Activated CD4-positive, alpha-beta T cell treated with anti-CD3 and anti-CD28 coated beads for 36 hours (primary cell): ENCODE measurements at places on chromosomes 7 and 10. TPM values are rescaled to one million over a fixed set of nuclear protein-coding genes. Genes with fewer than 3 reads are reported as not detected.
A peak's percentile ranks its signal among the peaks of the same experiment; 100 is the strongest.

Gene SRGN
- total RNA-seq: 400 TPM

Gene PNLIP
- total RNA-seq: not detected

Gene ASAH2
- total RNA-seq: 0.05 TPM

Gene SAMD8
- total RNA-seq: 20.5 TPM

GRCh38 chr10:70191972-70192305 lies 21.6 kb upstream of the SAR1A start:
- H3K27me3 ChIP-seq: no peaks in the 10 kb centered on the region
- H3K27ac ChIP-seq: no peak overlapping the region
- no peak overlapping the region for H3K4me3 ChIP-seq
- no peak for DNase-seq
- H3K36me3 ChIP-seq: no peaks in the 10 kb centered on the region
- H3K4me1 ChIP-seq: peaks cover under 1% of the 10 kb centered on the region

DNA sequence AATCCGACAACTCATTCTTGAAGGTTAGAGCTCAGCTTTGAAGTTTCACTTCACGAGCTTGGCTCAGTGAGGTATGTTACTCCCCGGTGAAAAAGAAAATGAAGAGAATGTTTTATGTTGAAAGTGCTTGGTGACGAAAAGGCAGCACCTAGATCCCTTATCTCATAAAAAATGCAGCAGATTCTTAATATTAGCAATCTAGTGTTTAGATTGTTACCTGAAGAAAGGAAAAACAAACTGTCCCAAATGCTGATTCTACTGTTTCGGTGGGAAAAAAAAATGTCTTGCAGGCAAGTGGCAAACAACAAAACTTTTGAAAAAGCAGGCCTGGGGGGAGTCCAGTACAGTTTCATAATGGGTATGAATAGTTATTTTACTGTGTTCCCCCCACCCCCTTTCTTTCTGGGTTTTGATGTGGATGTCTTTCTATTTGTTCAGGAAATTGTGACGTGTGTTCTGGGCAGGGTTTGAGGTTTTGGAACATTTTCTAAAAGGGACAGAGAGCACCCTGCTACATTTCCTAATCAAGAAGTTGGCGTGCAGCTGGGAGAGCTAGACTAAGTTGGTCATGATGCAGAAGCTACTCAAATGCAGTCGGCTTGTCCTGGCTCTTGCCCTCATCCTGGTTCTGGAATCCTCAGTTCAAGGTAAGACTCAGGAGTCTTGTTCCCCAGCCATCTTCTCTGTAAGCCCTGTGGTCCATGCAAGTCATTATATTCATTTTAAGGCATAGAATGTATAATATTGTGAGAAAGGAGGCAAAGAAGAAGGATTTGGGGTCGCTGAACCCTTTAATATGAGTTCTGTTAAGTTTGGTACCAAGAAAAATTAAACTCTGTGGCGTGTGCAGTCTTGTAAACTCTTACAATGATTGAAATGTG lies at the start of gene SRGN:
Gene SRGN (plus strand): TSS at position 514 of the 881 bp plus-strand sequence. CDS start 55 bp downstream, at position 569.
- peak; percentile 87 for DNase-seq
- peaks cover 37% of the 10 kb centered on the region for H3K36me3 ChIP-seq
- H3K4me3 ChIP-seq: peak within 1 kb of the TSS; percentile 86
- H3K27me3 ChIP-seq: no peaks in the 10 kb centered on the region
- peak within 1 kb of the TSS; percentile 99 for H3K27ac ChIP-seq
- peaks cover 55% of the 10 kb centered on the region for H3K4me1 ChIP-seq

DNA sequence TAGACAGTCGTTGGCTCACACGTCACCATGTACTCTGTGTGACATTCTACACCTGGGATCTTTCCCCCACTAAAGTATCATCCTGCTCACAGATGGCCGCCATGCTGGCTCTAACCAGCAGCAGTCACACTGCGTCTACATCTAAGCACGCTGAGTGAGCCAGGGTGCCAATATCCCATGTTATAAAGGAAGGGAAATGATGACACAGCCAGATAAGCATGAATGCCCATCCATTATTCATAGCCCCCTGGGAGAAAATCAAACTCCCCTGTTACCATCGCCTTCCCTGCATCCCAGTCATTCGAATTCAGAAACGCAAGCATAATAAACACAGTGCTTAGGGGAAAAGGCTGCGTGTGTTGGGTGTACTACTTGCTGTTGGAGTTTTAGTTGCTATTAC lies 698.2 kb upstream of the AUTS2 start:
- H3K4me1 ChIP-seq: no peaks in the 10 kb centered on the region
- H3K36me3 ChIP-seq: no peaks in the 10 kb centered on the region
- no peak overlapping the region for H3K4me3 ChIP-seq
- no peaks in the 10 kb centered on the region for H3K27me3 ChIP-seq

DNA sequence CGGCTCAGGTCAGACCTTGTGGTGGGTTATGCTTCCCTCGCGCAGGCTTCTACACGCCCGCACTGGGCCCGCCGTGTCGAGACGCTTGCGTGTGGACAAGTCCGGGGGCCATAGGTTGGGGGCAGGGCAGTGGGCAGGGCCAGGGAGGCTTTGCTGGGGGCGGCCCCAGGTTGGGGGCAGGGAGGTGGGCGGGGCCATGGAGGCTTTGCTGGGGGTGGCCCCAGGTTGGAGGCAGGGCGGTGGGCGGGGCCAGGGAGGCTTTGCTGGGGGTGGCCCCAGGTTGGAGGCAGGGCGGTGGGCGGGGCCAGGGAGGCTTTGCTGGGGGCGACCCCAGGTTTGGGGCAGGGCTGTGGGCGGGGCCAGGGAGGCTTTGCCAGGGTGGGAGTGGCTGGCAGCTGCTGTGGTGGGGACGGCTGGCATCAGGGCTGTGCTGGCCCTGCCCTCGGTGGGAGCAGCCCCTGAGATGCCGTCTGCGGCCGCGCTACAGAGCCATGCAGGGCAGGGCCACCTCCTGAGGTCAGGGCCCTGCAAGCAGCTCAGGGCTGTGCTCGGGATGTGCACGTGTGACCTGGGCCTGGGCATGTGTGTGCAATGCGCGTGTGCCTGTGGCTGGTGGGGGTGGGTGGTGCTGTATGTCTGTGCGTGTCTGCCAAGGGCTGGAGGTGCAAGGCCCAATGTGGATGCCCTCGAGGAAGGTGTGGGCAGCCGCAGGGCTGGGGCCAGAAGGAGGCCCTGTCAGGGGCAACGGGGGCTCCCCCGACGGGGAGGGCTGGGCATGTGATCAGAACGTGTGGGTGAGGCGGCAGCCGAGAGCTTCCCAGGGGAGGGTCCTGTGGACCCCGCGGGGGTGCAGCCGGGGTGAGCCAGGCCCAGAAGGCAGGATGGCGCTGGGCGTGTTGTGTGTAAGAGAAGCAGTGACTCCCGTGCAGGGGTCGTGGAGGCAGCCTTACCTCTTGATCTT lies 72.5 kb upstream of the NKX6-2 start:
- H3K4me1 ChIP-seq: peaks cover 8% of the 10 kb centered on the region
- no peaks in the 10 kb centered on the region for H3K36me3 ChIP-seq
- H3K27ac ChIP-seq: no peak overlapping the region

DNA sequence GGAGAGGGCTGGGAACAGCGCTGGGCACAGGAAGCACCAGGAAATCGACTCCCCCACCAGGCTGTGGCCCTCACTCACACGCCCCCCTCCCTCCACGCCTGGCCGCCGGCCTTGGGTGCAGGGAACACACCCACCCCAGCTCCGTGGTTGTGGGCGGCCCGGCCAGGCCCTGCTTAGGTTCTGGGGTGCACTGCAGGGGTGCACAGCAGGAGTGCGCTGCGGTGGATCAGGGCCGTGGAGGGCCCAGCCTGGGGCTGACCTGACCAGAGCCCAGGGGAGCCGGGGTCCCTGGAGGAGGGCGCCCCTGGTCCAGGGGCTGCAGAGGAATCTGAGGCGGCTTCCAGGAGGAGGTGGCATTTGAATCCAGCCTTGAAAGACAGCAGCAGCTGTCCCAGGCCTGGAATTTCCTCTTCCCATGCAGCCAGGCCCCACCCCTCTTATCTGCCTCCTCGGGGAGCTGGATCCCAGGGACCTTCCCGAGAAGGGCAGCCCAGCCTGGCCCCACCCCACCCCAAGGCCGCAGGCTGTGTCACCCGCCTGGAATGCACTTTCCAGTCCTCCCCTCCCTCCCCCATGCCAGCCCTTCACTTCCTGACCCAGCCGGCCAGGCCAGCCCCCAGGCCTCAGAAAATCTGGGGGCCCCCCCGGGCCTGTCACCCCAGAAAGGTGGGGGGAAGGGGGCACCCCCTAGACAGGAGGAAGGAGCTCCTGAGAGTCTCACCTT lies 18.4 kb upstream of the PDGFA start:
- no peaks in the 10 kb centered on the region for H3K36me3 ChIP-seq
- no peak overlapping the region for H3K4me3 ChIP-seq
- peaks cover 5% of the 10 kb centered on the region for H3K4me1 ChIP-seq
- no peak overlapping the region for H3K27ac ChIP-seq
